T-cell (primary cell): ENCODE measurements at places on chromosomes 12 and 14.

DNA sequence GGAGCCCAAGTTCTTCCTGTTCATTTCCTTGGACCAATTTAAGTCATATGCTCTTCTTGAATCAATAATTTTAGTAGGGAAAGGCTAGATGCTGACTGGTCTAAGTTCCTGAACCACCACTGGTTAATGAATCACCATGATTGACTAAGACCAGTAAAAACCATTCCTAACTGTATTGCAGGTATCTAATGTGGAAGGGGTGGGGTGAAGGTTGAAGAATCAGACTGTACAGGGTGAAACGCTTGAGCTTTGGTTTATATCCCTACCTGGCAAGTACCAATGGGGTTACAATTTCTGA lies 100.1 kb downstream of the DYRK2 start:
- DNase-seq: no peak

GRCh38 chr14:36006623-36007022 lies 169.9 kb downstream of the PTCSC3 start:
- no peak for DNase-seq

- DNase-seq: no peak
Observed at GRCh38 chr14:65478596-65478995, 66.1 kb downstream of the FUT8 start.

- DNase-seq: no peak
Observed at GRCh38 chr12:88063375-88063774, 34.2 kb upstream of the C12orf50 start.

- no peak for DNase-seq
Observed at GRCh38 chr14:63478437-63478852, 64.7 kb downstream of the PPP2R5E start.

DNA sequence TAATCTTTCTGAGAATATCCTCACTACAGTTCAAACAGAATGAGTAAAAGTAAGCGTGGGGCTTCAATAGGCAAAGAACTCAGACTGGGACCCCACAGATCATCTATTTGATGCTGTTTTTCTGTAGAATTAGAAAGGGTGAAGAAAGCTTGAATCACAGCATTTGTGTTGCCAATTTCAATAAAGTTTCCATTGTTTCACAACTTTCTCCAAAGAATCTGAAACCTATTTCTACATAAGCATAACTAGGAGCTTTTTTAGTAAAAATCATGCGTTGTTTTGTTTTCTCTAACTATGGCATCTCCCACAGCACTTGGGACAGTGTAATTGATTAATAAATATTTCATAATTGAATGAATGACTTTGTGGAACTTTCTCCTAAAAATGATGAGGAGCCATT lies 16.7 kb upstream of the NEDD1 start:
- no peak for DNase-seq

DNA sequence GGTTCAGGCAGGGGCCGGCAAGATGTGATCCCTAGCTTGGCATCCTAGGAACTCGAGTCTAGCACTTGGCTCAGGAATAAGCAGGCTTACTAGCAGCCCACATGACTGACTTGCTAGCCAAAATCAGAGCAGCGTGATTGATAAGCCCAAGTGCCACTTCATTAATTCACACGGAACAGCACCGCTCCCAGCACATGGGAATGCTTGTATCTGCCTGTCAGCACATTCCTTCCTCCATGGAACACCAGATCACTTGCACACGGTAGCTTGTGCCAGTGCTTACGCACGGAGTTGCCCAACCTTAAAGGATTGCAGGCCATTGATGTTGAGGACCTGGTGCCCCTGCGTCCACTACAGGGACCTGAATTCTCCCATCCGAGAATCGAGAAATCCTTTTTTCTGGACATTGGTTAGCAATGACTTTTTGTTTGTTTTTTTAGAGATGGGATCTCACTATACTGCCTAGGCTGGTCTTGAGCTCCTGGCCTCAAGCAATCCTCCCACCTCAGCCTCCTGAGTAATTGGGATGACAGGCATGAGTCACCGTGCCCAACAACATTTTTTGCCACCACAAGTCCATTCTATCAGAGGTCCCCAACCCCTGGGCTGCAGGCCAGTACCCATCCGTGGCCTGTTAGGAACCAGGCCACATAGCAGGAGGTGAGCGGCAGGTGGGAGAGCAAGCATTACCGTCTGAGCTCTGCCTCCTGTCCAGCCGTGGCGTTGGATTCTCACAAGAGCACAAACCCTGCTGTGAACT lies 30.6 kb upstream of the TSPAN9 start:
- DNase-seq: no peak

DNA sequence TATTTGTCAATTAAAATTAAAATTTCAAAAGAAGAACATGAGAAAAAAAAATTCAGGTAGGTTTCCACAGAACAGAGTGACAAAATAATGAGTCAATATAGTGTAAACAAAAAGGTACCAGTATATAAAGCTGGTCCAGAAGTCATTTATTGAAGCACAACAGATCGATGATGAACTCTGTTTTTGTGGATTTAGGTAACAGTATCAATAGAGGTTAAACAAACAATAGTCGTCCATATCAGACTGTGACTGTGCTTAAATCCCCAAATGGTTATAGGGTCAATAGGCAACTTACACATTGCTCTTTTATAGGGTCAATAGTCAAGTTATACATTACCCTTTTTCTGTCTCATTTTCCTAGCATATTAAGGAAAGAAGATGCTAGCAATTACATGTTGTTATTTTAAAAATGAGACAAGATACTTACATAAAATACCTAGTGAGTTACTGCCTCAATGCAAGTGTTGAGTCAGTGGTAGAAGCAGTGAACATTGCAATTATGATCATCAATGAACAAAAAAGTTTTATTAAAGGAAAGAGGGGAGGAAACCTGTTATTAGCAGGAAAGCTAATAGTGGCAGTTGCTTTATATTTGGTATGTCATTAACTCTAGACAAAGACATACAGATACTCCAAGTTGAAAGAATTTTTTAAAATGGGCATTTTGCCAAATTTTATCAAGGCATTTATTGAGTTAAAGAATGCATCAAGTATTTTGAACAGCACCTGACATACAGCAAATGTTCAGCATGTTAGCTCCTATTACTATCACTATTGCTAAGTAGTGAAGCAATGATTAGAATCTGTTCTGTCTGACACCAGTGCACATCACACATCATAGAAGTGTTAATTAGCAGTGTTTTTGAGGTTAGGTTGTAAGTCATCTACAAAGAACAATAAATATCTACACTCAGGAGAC lies 102.9 kb downstream of the CCER1 start:
- DNase-seq: no peak

GRCh38 chr14:65703996-65704395 lies 291.5 kb downstream of the FUT8 start:
- no peak for DNase-seq

DNA sequence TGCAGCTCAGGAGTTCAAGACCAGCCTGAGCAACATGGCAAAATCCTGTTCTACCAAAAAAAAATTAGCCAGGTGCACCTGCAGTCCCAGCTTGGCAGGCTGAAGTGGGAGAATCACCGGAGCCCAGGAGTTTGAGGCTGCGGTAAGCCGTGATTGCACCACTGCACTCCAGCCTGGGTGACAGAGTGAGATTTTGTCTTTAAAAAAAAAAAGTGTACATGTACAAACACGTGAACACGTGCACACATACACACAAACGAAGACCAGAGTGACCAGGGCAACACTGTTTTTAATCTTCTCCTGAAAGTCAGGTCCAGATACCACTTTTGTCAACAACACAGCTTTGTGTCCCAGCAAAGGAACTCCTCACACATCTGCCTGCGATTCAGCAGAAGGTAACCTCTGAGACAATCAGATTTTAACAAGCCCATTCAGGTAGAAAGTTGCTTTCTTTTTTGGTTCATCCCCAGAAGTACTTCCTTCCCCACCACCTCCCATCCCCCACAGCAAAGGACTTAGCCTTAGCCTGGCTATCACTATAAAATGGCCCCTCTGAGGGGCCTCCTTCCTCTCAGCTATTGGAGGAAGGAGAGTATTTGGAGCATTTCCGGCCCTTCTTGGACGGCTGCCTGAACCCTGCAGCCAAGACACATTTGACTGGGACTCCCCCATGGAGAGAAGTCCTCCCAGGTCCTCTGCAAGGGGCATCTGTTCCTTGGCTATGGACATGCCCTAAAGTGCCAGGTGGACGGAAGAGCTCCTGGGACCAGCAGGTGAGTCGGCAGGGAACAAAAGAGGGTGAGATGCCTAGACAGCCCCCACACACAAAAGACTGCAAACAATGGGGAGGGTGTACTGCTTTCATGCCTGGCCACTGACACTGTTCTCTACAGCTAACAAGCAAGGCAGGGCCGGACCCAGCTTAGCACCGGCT lies 9.8 kb downstream of the CTDSP2 start:
- no peak for DNase-seq

- DNase-seq: no peak
Observed at GRCh38 chr12:88867510-88867909, 287.2 kb upstream of the KITLG start.

- DNase-seq: no peak
Observed at GRCh38 chr14:99779751-99780150, 13.5 kb upstream of the EML1 start.

DNA sequence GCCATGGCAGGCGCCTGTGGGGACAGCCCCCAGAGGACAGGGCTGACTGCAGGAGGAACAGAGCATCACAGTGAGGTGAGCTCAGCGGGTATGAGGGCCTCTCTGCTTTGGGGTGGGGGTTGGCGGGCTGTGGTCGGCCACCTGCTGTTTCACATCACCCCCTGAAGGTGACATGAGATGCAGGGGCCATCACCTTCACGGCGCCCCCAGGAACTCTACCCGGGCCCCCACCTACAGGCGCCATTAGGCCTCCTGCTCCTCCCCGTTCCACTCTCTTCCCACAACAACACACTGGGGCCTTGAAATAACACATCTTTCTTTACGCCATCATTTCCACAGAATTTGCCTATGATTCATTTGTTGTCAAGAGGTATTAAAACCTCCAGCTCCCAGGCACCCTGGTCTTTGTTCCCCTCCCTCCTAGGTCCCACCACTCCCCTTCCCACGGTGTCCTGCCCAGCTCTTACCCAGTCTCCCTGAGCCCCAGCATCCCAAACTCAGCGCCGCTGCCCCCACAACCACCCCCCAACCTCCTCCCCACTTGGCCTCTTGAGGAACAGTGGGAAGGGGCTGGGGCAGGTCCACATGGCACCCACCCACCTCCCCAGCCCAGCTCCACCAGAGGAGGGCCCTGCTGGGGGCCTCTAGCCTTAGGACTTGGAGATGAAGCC lies 12.7 kb upstream of the HDAC7 start:
- DNase-seq: no peak

DNA sequence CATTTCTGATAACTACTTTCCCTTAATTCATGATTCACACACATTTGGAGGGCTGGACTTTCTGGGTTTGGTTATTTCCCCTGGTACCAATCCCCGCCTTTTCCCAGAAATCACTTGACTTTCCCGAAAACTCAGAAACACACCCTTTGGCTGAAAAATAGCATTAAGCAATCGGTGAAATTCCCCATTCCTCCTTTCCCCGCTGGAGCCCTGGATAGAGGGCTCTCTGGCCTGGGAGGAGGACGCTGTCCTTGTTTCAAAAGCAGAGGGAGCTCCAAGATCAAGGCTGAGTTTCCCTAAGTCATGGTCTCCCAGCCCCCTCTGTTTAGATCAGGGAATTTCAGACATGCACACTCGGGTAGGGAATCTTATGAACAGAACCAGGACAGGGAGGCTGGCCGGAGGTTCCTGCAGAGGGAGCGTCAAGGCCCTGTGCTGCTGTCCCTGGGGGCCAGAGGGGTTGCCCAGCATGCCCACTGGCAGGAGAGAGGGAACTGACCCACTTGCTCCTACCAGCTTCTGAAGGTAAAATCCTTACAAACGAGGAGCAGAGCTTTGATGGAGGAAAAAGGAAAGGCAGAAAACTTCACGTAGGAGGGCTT lies at the start of gene C1S:
C1S (plus strand) TSS at position 366 of the 602 bp plus-strand sequence. CDS start 1,195 bp downstream, outside the sequence.
- DNase-seq: no peak

DNA sequence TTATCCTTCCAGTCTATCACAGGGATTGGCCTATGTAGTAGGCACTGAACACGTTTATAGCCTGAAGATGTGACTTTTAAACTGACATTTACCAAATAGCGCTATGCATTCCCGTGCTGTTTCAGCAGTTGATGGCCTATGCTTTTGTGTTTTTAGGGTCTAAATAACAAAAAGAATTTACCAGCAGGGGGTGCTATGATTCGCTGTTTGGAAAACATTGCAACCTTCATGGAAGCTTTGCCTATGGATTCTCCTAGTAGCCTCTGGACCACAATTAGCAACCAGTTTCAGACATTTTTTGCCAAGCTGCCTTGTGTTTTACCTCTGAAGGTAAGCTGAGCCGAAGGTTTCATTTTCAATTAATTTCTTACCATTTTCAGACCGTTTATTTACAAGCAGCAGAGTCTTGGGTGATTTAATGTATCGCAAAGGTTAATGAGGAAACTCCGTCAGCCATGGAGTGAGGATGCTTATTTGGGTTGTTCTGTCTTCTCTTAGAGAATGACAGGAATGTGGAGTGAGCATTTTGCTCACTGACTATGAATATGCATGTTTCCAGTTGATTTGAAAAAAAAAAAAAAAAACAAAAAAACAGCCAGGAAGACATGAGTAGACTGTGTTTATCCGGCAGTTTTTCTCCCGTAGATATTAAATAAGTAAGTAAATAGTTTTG lies 133.1 kb downstream of the PRIMA1 start:
- DNase-seq: no peak

GRCh38 chr14:30527196-30527595 lies 31.8 kb upstream of the G2E3 start:
- no peak for DNase-seq

DNA sequence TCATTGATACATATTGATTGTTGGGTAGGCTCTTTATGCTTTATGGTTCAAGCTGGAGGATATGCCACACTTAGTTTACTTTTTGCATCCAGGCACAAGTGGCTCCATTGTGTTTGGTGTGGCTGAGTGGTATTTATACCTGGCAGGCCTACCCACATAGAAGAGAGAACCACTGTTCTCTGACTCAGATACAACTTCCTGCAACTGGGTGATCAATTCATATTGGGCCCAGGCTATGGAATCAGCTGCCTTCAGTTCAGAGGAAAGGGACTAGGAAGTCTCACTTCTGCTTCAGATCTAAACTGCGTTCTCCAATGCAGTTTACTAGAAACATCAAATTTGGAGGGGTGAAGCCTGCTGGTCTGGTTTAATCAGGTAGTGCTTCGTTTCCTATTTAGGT lies 49.8 kb upstream of the LRRK2 start:
- no peak for DNase-seq
